M059J (cell line): ENCODE measurements at places on chromosomes 13 and 19.
A peak's percentile ranks its signal among the peaks of the same experiment; 100 is the strongest.

GRCh38 chr19:38277969-38278680, 13.8 kb downstream of the SPINT2 start:
- peak; percentile 70 for DNase-seq

DNA sequence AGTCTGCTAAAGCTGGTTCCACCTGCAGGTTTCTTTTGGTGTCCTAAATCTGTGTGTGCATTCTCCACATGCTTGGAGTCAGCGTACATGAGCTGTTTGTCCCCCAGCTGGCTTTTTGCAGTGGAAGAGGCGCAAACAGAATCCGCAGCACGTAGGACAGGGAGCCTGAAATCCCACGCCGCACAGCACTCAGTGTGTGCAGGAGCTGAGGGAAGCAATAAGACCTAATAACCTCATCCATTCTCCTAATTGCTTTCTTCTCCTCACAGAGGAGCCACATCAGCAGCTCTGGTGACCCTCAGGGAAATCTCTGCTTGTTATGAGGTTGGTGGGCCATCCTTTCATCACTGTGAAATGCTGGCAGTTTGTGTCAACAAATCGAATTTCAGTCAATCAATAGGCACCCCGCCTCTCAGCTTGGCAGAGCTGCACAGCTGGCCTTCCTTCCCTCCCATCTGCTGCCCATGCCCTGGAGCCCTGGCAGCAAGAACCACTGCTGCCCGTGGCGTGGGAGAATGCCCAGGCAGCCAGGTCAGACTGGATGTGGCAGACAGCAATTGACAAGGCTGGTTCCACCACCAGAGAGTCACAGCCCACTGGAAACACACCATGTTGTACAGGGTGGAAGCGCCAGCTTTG, 136.7 kb downstream of the ZDHHC20 start:
- no peak for DNase-seq

GRCh38 chr13:51834581-51835171, 10.3 kb downstream of the TMEM272 start:
- no peak for DNase-seq

GRCh38 chr19:58010507-58010906, 7.9 kb upstream of the ZNF606 start:
- no peak for DNase-seq

- no peak for DNase-seq
Observed at GRCh38 chr19:5492635-5493409, 37.6 kb downstream of the ZNRF4 start.

GRCh38 chr13:98225036-98225940, 48.2 kb upstream of the RNF113B start:
- DNase-seq: no peak

GRCh38 chr13:22375151-22375550, 704.3 kb downstream of the FGF9 start:
- no peak for DNase-seq

DNA sequence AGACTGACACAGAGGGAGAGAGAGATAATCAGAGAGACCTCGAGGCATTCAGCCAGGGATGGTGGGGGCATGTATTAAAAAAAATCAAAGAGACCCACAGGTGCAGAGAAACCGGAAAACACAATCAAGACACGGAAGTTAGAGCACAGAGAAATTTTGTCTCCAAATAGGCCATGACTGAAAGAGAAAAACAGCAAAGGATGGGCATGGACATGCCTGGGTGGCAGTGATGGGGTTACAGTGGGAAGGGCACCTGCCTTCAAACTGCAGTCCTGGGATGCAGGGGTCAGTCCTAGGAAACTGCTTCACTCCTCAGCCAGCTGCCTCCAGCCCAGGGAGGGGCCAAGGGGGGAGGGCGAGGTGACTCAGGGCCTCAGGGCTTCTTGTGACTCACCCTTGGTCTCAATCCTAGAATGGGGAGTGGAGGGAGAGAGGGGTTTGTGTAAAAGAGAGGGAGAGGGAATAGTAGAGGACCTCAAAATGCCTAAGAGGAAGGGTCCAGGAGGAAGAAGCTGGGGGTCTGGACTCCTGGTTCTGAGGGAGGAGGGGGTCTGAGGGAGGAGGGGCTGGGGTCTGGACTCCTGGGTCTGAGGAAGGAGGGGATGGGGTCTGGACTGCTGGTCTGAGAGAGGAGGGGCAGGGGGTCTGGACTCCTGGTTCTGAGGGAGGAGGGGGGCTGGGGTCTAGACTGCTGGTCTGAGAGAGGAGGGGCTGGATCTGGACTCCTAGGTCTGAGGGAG, 3.6 kb upstream of the KCNN4 start:
- peak; percentile 95 for DNase-seq

DNA sequence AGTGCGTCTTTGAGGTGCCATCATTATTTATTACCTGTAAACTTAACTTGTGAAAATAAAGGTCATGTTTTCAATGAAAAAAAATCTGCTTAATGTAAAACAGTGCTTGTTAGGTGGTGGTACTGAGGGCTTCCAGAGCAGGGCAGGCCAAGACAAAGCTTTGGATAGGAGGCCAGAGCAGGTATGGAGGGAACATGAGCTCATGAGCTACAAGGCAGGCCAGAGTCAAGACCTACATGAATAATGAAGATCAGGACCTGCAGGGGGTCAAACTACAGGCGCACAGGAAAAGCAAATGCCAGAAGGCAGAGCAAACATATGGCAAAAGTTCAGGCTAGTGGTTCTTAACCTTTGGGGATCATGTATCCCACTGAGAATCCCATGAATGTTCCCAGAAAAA, 343.5 kb downstream of the GPC5 start:
- DNase-seq: no peak

- no peak for DNase-seq
Observed at GRCh38 chr13:106835477-106835876, 267.5 kb upstream of the ARGLU1 start.

GRCh38 chr19:49950956-49951526, 9.9 kb downstream of the SIGLEC11 start:
- DNase-seq: no peak

DNA sequence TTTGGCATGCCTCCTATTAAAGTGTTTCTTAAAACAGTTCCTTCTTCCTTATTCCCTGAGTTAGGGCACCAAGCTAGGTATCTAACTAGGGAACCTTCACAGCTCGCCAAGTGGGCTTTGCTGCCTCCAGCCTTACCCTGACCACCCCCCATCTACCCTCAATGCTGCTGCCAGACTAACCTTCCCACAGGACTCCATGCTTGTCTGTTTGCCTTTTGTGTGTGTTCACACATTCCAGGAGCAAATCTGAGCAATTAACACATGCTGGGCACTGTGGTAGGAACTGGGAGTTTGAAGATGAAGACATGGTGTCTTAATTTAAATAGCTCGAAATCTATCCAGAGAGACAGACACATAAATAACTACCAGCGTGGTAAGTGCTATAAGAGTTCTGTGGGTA, 185.2 kb downstream of the MZT1 start:
- no peak for DNase-seq

DNA sequence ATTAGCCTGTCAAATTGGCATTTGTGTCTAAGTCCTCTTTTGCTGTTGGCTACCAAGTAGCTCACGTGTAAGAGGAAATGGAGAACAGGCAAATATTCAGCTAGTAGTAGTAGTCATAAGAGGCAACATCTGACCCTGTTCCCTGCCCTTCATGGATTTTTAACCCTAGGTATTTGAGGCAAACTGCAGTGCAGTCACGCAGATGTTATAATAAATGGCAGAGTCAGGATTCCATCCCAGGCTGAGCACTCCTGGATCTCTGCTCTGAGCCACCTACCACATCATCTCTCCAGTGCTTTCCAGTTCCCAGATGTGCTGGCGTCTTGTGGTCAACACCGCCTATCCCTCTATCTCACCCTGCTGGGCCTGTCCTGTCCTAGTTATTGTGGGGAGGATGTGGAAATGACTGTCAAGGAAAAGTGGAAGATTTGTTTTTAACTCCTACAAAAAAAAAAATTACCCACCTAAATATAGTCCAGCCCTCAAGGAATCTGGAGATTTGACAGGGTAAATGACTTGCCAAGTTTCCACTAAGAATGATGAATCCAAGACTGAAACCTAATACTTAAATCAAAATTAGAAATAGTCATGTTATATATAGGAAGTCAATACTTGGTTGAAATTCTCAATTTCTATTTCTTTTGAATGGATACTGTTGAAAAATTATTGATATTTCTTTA, 322.9 kb downstream of the GPC6 start:
- peak; percentile 3 for DNase-seq

DNA sequence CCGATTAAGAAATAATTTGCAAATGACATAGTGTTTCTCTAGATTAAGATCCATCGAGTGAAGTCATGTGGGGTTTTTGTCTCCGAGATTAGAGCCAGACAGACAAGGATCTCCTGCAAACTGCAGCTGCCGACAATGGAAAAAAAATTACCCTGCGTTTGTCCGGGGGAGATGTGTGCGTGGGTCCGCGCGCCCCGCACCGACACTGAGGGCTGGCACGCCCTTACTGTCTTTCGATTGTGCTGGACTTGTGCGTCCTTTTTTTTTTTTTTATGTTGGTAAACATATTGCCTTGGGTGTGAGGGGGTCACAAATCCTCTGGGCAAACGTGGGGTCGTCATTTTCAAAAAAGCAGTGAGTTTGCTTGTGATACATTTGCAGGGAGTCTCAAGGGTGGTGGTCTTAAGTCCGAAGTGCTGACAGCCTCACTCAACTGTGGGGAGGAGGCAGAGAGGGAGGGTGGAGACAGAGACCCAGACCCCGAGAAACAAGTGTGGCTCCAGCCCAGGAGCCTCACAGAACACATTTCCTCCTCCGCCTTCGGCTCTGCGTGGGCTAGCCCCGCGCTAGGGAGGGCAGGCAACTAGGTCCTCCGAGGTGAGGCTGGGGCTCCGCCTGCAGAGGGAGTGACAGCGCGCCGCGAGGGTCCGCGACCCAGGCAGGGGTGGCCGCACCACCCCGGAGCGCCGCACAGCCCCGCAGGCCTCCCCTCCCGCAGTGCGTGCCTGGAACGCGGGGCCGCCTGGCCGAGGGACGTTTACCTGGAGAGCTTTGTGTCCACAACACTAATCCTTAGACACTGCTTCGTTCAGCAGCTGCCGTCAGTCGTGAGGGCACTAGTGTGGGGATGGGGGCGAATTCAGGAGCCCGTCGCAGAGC, 11.7 kb upstream of the SOX1 start:
- no peak for DNase-seq

DNA sequence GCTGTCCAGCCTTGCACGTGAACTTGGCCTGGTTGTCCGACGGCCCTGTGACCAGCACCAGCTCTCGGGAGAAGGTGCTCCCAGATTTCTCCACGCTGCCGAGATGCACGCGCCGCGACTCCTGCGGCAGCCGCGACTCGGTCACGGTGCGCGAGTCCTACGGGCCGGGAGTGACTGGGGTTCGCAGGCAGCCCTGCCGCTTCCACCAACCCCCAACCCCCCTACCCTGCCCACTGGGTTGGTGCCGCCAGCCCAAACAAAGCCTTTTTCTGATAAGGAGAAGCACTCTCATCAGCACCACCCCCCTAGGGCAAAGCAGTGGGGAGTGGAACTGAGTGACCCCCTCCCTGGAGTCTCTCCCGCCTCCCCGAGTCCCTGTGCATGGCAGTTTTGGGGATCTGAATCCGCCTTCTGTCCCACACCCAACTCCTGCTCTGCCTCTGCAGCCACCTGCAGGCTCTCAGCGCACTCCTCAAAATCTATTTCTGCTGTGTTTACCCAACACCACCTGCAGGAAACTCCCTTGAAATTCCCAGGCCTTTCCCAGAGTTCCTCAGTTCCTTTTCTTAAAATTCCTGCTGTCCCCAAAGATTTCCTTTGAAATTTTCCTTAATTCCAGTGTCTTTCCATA, 6.2 kb downstream of the NPHS1 start:
- no peak for DNase-seq

- no peak for DNase-seq
Observed at GRCh38 chr13:82698383-82698782, 1183.9 kb downstream of the SLITRK1 start.

DNA sequence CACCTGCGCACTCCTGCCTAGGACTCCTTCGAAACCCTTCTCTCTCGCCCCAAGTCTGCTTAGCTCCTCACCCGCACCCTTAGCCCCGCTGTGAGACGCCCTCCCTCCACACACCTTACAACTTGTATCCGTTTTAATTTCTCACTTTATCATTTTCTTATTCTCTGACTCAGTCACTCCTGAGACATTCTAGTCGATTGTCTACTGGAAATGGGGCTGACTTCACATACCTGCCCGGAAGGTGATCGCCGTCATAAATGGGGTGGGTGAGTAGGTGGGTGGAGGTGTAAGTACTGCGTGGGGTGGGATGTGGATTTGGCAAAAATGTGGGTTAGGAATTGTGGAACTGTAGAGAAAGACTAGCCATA, 714 bp downstream of the NDFIP2 start:
- peak; percentile 26 for DNase-seq

DNA sequence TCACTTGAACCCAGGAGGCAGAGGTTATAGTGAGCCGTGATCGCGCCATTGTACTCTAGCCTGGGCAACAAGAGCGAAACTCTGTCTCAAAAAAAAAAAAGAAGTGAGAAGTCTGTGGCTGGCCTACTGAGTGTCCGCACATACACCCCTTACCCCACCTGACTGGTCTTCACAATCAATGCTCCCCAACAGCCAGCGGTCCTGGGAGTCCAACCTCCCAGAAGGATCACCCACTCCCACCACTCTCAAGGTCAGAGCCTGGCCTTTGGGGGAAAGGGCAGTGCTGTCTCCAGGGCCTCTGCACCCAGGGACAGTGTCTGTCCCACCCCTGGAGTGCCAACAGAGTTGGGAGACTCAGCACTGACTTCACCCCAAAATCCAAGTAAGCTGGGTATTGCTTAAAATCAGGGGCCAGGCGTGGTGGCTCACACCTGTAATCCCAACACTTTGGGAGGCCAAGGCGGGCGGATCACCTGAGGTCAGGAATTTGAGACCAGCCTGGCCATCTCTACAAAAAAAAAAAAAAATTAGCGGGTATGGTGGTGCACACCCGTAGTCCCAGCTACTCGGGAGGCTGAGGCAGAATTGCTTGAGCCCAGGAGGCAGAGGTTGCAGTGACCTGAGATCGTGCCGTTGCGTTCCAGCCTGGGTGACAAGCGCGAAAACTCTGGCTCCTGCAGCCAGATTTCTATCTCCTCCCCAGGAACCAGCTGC, 2.3 kb upstream of the CD320 start:
- no peak for DNase-seq

DNA sequence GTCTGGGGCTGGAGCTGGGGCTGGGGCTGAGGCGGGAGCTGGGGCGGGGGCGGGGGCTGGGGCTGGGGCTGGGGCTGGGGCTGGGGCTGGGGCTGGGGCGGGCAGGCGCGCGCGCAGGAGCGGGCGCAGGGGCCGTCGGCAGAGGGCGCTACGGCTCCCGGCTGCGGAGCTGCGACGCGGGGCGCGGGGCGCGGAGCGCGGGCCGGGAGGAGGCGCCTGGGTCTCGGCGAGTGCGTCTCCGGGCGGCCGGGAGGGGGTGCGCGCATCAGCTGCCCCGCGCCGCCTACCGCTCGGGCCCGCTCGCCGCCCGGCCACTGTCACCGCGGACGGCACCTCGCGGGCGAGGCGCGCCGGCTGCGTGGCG, 422 bp upstream of the MTUS2 start:
- no peak for DNase-seq

GRCh38 chr13:36163809-36164308, 32.7 kb upstream of the DCLK1 start:
- peak; percentile 93 for DNase-seq

GRCh38 chr13:112903071-112903577, 65.9 kb upstream of the MCF2L start:
- DNase-seq: no peak
